Renal cortex interstitium (tissue), 15 donors: ENCODE measurements at places on chromosomes 5 and 9. TPM values are rescaled to one million over a fixed set of nuclear protein-coding genes. Genes with fewer than 3 reads are reported as not detected.

The CCDC180 gene
- polyA plus RNA-seq = 9.9 TPM

The SAXO1 gene
- polyA plus RNA-seq = 0.19 TPM

The MEGF10 gene
- polyA plus RNA-seq = 0.88 TPM

The UGCG gene
- polyA plus RNA-seq = 86.1 TPM

DNA sequence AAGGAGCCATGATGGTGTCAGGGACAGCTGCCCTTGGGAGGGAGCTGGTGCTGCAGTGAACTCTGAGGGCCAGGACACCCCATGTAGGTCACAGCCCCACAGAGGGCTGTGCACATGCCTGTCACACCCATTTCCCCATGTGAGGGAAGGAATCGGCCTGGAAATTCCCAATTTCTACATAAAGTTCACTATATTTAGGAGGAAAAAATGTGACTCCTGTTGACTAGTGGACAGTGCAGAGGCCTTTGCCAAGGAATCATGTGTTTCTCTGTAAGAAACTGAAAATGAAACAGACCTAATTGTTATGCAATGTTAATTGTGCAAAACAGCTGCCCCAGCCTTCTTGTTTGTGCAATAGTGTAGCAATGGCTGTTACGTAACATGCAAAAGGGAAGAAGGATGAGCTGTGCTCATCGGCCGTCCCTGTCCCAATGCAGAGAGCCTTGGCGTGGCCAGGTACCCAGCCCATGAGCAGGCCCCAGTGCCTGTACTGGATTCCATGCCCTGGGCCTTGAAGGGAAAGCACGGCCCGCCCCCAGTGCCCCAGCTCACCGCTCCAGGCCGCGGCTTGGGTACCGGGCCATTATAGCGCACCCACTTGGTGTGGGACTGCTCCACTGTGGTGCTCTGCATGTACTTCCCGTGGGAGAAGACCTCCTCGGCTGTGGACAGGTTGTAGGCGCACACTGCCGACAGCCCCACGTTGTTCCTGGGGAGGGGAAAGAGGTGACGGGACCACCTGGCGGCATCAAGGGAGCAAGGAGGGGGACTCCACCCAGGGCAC lies 70.0 kb downstream of the SECISBP2 start:
- DNase-seq = no peak

- DNase-seq = no peak
Measured at GRCh38 chr9:99040911-99041582, 63.9 kb upstream of the TGFBR1 start.

DNA sequence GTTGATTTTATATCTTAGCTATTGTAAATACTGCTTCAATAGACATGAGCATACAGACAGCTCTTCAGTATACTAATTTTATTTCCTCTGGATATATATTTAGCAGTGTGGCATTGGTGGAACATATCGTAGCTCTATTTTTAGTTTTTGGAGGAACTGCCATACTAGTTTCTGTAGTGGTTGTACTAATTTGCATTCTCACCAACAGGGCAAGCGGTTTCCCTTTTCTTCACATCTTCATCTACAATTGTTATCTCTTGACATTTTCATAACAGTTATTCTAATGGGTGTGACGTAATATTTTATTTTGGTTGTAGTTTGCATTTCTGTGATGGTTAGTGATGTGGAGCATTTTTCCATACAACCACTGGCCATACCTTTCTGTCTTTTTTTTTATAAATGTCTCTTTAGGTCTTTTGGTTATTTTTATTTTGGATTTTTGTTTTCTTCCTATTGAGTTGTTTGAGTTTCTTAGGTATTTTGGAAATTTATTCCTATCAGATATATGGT lies 32.5 kb downstream of the TAF11L14 start:
- no peak for DNase-seq

- DNase-seq = no peak
Measured at GRCh38 chr5:74660873-74661272, 20.3 kb upstream of the ENC1 start.

DNA sequence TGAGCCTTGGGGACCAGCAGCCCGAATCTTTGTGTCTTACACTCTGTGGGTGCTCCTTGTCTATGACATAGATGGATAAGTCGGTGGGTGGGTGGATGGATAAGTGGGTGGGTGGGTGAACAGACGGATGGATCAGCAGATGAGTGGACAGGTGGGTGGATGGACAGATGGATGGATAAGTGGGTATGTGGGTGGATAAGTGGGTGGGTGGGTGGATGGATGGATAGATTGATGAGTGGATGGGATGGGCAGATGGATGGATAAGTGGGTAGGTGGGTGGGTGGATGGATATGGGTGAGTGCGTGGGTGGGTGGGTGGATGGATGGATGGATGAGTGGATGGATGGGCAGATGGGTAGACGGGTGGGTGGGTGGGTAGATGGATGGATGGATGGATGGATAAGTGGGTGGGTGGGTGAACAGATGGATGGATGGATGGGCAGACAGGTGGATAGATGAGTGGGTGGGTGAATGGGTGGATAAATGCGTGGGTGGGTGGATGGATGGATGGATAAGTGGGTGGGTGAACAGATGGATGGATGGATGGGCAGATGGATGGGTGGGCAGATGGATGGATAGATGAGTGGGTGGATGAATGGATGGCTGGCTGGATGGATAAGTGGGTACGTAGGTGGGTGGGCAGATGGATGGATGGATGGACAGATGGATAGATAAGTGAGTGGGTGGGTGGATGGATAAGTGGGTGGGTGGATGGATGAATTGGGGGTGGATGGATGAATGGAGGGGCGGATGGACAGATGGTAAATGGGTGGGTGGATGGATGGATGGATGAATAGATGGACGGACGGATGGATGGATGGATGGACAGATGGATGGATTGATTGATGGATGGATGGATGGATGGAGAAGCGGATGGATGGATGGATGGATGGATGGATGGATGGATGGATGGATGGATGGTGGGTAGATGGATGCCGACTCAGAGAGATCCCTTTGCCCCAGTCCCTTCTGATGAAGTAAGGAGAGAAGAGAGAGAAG lies 121.2 kb downstream of the VAV2 start:
- no peak for DNase-seq

DNA sequence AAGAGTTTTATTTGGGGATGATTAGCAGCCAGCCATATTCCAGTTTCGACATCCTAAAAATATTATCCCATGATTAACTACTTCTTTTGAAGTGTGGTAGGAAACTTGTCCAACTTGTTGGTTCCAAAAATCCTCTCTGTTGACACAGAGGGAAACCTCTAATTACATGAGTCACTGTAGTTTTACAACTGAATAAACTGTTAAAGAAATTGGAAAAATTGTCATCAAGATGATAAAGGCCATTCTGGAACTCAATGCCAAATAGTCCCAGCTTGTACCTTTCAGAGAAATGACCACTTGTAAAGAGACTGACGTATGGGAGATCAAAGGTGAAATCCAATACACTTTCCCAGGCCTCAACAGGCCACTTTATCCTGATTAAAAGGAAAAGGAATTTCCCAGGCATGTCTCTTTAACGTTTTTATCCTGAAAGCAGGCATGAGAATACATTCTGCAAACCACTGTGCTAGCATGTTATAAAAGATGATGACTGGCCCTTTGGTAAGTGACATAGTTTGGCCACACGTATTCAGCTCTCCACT lies 261.6 kb downstream of the GLIS3 start:
- DNase-seq = peak; percentile 21

DNA sequence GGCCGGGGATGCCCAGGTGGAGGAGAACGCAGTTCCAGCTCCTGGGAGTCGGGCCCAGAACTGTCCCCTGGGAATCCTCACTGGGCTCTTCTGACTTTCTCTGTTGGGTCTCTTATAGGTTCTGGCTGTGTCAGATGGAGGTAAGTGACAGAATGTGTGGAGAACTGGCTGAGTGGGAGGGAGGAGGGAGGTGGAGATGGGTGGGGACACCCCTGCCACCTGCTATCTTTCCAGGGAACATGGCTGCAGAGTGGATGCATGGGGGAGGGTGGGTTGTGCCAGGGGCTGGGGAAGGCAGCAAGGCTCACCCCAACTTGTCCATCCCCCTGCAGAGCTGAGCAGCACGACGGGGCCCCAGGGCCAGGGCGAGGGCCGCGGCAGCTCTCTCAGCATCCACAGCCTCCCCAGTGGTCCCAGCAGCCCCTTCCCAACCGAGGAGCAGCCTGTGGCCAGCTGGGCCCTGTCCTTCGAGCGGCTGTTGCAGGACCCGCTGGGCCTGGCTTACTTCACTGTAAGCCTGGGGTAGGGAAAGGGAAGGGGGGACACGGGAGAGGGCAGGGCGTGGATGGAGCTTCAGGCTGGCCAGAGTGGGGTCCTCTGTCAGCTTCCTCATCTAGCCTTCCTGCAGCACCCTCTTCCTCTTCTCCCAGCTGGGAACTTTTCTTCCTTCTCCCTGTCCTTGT lies 8.3 kb downstream of the RGS14 start:
- no peak for DNase-seq

DNA sequence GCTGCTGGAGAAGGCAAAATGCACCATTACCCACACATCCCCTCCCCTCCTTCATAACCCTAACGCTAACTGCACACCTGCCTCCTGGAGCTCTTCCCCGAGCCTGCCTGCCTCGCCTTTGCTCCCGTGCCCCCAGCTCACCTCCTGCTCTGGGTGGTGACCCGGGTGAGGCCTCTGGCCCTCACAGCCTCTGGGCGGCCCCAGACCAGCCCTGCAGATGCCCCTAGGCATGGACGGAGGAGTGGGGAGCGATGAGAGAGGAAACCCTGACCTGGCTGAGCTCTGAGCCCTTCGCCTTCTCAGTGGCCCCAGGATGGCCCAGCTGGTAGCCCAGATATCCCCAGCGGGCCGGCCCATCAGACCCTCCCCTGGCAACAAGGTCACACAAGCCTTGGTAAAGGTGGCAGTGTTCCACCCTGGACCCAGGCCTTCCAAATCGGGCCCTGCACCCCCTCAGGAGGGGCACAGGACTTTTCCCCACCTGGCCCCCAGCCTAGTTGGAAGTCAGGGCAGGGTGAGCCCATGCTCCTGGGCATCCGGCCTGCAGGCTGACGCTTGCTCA lies 14.5 kb upstream of the CAMSAP1 start:
- DNase-seq = no peak
